ENCODE measurements at places on chromosomes 7 and 10.
A peak's percentile ranks its signal among the peaks of the same experiment; 100 is the strongest.

GRCh38 chr10:73922007-73922863, 11.3 kb downstream of the PLAU start:
- DNase-seq = peak; percentile 18

- DNase-seq = no peak
These were observed 55.6 kb upstream of the ARID5B start for GRCh38 chr10:61845950-61846268.

- DNase-seq = no peak
These were observed 873.7 kb downstream of the NXPH1 start for GRCh38 chr7:9307131-9307530.

DNA sequence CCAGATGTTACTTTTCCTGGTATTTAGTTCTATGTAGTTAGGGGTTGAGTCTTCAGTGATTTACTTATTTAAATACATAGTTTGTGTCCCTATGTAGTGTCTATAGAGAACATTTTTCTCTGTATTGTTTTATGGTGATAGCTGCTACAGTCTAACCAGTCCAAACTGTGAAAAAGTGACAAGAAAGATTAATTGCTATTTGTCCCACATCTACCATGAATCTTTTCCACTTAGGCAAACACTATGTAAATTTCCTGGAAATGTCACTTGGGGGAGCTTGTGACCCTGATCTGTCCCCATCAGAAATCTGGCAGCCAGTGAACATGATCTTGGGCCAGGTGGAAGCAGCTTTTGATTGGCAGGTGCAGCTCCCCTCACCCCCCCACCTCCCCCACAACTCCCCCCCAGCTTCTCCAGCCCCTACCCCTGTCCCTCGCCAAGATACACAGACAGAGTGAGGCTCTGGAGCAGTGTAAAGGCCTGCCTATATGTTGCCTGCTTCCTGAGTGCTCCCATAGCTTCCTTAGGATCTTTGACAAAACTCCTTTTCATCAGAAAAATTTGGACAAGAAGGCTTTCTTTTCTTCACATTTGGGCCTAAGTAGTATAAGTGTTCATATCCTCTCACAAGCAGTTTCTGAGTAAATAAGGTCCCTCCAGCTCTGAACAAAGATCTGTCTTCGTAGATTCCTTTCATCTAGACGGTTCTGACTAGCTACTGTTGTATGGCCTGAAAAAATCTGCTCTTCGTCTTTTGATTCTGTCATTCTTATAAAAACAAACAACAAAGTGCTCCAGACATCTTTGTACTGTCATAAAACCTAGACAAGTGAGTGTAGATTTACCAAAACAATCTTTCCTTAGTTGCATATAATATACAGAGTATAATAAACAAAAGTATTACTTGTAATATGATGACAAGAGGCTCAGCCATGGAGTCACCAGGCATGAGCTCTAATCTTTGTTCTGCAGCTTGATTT, 31.5 kb upstream of the SLC13A1 start:
- DNase-seq = no peak

GRCh38 chr10:74078037-74078436, 72.6 kb downstream of the AP3M1 start:
- peak; percentile 18 for DNase-seq

GRCh38 chr10:90775351-90776028, 82.3 kb downstream of the HTR7 start:
- DNase-seq = no peak

- no peak for DNase-seq
These were observed 437.1 kb downstream of the HTR7 start for GRCh38 chr10:90420637-90421318.

GRCh38 chr7:44880317-44881018, 4.9 kb downstream of the PURB start:
- no peak for DNase-seq

- DNase-seq = no peak
These were observed 21.6 kb upstream of the TSPAN33 start for GRCh38 chr7:129122751-129123509.

DNA sequence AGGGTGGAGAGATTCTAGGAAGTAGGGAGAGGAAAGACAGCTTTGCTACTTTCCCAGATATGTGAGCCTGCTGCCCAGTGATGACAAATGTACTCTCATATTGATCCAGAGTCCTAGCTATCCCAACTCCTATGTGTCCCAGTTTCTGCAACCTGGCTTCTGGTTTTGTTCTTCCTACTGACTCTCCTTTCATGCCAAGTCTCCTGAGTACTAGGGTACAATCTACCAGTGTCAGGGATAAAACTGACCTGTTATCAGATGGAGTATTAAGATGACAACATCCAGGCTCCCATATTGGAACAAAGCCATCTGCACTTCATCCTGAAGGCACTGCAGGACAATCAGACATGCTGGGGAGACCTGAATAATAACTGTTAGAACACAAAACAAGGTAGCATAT, 233.7 kb upstream of the PHYHIPL start:
- no peak for DNase-seq

DNA sequence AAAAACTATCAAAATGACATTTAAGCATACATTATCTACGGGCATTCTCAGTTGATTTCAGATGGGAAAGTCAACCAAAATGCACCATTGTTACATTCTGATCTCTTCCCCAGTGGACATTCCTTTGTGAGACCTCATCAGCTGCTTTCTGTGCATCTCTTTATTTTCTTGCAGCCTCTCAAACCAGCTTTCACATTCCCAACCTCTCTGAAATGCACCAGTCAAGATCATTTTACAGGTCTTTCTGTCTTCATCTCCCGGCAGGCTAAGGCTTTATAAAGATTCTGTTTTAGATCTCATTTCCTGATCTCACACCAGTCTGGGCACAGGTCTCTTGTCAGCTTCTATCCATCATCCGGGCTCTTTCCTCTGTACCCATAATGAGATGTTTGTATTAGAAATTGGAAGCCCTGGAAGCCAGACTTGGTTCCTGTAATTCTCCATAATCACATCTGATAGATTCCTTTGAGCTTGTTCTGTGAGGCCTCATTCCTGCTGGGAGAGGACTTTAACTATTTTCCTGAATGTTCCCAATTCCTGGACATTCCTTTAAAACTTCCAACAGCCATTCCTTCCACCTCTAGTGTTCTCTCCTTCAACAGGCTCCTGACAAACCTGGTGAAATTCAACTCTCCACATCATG, 44.3 kb upstream of the ARL4A start:
- no peak for DNase-seq

DNA sequence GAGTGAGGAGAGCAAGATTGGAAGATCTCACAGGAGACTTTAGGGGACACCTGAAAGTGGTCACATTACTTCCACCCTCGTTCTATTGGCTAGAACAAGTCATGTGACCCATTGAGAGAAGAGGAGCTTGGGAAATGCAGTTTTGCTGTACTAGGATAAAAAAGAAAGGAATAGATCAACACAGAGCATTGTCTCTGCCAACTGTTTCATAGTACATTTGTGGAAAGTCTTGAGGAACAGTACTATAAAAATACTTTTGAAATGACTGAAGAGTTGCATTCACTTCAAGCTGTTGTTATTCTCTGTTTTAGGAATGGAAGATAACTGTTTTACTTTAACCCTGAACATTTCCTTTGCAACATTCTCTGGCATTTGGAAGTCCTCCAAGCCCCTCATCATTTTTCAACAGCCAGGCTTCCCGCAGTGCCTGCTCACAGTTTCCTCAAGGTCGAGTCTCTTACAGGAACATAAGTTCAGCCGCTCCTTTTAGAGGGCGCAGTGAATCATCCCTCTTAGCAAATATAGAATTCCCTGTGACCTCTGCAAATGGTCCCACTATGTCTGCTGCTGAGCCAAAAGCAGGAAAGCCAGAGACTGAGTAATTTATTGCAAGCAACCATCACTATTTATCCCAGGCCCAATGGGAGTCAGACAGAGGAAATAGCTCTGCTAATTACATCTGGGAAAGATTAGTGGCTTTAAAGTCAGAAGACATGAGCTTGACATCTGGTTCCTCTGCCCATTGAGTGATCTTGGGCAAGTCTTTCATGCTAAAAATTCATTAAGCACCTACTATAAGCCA, 40.7 kb downstream of the MRPL32 start:
- DNase-seq = no peak

DNA sequence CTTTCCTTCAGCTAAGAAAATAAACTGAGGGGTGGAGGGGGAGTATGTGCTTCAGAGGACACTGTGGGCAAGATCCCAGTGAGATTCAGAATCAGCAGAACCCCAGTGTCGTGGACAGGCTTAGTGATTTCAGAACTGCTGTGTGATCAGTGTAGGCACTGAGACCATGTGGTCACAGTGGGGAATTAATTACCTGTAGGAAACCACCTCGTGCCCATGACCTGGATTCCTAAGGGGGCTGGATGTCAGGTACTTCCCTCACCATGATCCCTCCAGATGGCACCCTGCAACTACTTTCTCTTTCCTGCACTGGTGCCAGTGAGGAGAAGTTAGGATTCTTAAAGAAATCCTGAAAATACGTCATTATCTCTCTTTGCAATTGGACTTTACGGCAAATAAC, 64.4 kb downstream of the HBP1 start:
- no peak for DNase-seq

DNA sequence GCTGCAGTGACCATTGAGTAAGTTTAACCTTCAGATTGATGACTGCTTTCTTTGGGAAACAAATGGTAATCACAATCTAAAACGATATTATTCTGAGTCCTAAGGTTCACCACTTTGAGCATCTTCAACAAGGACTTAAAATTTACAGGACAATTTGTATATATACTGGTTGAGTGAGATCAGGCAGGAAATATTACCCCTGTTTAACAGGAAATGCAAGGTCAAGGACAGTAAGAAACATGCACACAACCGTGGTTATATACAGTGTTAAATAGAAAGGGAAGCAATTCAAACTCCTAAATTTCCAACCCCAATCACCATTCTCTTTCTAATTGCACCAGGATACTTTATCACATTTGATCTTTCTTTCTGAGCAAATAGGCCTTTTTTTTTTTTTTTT, 96.1 kb downstream of the ZNF277 start:
- no peak for DNase-seq

DNA sequence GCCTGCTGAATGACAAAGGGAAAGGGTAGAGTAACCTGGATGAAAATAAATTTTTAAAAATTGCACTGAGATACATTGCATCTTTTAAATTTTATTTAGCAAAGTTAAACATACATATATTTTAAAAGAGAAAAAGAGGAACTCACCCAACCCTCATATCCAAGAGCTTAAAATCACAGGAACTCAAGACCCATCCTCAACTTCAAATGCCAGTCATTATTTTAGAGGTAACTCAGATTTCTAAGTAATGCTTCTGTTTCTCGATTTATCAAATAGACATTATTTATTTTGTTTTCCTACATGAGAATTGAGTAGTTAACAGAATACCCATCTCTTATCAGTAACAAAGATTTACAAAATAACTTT, 32.4 kb upstream of the KMT2E start:
- DNase-seq = no peak

GRCh38 chr10:28179006-28179742, 123.7 kb downstream of the MPP7 start:
- peak; percentile 25 for DNase-seq

GRCh38 chr10:58362027-58362789, 23.0 kb upstream of the TFAM start:
- DNase-seq = no peak

DNA sequence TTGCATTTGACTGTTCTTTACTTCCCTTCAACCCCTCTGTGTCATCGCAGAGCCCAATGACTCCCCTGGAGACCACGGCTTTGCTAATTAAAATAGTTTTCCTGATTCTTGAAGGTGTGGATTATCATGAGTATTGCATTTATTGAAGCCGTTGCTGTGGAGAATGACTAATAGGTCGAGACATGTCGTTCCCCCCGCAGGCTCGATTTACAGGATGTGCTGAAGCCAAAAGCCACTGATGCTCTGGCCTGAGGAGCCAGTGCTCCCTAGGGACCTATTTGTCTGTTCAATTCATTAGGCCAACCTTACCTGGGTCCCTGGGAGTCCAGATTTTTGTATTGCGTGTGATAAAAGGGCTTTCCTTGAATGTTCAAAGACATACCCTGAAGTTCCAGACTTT, 102.3 kb downstream of the NPTX2 start:
- DNase-seq = no peak

GRCh38 chr10:132838346-132838970, 52.5 kb upstream of the NKX6-2 start:
- DNase-seq = no peak

DNA sequence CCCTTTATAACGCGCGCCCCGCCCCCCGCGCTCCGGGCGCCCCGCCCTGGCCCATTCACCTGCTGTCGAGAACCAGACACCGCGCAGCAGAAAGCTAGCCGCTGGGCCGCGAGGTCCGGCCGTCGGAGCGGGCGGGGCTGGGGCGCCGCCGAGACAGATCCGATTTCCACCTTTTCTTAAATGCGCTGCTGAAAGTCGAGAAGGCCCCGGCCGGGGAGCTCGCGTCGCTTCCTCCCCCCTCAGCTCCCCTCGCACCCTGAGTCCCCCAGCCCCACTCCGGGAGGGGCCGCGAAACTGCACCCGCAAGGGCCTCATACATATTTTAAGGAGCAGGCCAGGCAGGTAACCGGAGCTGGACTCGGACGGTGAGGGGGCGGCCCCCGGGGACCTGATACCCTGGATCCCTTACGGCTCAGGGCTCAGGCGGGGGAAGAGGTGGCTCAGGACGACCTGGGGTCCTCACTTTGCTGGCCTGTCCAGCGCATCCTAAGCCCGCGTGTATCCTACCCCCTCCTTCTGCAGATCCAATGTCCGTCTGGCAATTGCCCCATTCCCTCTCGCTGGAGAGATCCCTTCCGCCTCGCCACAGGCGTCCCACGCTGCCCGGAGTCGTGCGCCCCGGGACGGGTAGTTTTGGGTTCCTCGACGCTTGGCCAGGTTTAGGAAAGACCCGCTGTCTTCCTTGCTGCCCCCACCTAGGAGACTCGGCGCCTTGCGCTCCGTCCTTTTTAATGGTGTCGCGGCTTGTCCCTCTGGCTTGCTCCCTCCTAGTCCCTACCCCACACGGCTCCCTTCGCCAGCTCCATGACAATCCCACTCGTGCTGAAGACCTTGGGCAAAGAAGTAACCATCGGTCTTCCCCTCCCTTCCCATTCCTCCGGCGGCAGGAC, 170.6 kb downstream of the UBE2H start:
- no peak for DNase-seq

DNA sequence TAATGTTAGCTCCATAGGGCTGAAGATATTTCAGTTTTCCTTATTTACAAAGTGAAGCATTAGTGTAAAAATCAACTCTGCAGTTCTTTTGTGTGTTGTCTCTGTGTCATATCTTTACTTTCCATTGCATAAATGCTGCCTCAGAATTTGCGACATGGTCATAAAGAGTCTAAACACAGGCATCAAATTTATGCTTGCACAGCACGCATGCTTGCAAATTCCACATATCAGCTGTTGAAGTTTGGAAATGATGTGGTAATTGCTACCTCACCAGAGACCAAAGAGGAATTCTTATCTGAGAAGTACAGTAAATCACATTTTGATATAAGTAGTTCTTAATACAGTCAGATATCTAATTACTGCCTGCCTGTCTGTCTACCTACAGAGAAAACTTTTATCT, 348.2 kb upstream of the GRM3 start:
- DNase-seq = no peak

- DNase-seq = no peak
These were observed 219.7 kb upstream of the STK17A start for GRCh38 chr7:43363035-43363791.

GRCh38 chr7:122552769-122553168, 146.1 kb downstream of the RNF133 start:
- DNase-seq = no peak

All from activated CD4-positive, alpha-beta T cell treated with anti-CD3 and anti-CD28 coated beads for 4 hours (primary cell).